ENCODE measurements at places on chromosomes 13 and 19.
A peak's percentile ranks its signal among the peaks of the same experiment; 100 is the strongest.

GRCh38 chr13:100589178-100589725, 663 bp upstream of the GGACT start:
- DNase-seq = no peak

DNA sequence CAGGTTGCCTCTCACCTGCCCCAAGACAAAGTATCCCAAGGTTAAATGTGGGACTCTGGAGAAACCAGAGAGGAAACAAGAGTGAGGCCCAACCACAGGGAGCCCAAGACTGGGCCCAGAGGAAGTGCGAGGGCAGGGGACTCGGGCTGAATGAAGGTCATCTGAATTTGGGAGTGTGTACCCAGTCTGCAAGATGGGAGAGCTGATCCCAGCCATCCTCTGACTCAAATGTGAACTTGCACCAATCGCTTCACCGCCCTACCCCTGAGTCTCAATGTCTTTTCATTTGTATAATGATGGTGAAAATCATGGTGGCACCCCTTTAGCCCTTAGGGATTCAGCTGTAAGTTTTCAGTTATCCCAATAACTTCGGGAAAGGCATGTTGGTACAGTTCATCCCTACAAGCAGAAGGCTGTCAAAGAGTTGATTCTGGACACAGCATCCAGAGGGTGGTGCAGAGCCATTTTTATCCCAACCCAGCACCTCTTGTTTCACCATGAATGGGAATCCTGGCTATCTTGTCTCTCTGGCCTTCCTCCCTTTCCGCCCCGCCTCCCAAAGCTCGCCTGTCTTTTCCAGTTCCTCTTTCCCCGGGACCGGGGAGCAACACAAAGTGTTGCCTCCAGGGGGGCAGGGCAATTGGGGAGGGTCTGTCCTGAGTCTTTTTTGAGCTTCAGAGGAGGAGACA, 123.4 kb downstream of the NUFIP1 start:
- no peak for DNase-seq

DNA sequence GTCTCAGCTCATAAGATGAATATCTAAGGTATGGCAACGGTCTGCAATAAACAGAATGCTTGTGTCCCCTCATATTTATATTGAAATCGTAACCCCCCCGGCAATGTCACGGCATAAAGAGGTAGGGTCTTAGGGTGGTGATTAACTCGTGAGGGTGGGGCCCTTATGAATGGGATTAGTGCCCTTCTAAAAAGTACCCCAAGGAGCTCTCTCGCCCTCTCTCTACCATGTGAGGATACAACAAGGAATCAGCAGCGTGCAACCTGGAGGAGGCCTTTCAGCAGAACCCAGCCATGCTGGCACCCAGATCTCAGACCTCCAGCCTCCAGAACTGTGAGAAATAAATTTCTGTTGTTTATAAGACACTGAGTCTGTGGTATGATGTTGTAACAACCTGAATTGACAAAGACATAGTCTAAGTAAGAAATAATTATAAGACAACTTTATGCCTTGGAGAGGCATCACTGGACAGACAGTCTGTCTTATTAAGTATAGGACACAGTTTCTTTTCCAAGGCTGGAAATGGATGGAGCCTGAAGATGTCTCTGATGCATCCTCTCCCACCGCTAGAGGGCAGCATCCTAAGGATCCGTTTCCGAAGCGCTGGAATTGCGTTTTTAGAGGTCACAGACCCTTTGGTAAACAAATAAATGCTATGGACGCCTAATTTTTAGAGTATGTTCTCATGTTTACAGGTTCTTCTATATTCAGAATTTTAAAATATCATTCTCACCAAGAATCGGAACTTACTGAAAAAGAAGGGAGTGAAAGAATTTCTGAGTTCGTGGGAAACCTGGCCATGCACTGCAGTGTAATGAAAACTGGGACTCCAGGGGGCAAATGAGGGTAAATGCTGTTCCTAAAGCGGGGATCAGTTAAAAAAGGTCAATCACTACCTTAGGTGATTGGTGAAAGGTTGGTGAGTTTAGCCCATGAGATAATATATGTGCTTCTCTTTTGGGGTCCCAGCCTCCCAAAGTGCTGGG, 13.3 kb upstream of the LEUTX start:
- DNase-seq = no peak

DNA sequence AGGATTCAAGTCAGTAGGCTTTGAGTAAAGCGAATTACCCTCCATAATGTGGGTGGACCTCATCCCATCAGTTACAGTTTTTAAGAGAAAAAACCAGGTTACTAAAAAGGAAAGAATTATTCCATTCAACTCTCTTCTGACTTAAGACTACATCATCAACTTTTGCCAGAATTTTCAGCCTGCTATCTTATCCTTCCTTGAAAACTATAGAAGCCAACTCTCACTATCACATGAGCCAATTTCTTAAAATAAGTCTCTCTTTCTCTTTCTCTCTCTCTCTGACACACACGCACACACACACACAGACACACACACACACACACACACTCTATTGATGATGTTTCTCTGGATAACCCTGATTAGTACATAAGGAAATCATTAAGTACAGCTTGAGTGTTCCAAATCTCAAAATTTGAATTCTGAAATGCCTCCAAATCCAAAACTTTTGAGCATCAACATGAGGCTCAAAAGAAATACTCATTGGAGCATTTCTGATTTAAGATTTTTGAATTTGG, 217.0 kb upstream of the PRR20A start:
- no peak for DNase-seq

- no peak for DNase-seq
These were observed 90.5 kb downstream of the STARD13 start for GRCh38 chr13:33194820-33195692.

GRCh38 chr19:843836-844545, 3.2 kb downstream of the PRTN3 start:
- no peak for DNase-seq

DNA sequence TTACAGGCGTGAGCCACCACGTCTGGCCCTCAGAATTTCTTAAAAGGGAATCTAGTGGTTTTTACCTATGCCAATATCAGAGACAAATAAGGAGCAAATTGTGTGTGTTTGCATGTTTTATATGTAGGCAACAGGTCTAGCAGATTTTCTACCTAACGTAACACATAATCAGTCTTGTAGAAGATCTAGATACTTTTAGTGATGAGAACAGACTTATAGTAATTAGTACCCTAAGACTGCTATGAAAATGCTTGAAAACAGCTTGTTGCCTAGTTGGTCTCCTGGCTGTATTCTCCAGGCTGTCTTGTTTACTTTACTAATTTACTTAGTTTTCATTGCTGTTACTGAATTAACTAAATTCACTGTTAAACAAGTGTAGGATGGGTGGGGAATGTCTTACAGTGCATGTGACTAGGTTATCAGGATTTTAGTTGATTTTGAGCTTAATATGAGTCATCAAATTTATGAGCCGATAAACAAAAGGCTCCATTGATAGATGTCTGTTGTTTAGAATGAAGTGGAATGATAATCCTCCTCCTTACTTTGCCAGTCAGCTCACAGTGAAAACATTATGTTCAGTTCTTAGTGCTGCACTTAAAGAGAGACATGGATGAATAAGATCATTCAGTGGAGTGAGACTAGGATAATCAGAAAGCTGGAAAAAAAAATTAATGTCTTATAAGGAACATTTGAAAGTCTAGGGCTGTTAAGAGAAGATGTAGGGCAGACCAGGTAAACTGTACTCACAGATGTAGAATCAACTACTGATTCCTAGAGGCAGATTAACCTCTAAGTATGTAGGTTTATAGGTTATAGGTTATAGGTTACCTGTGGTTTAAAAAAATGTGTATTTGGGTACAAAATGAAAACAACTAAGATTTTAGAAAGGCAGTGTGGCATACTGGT, 22.4 kb downstream of the GTF2F2 start:
- DNase-seq = no peak

- DNase-seq = no peak
These were observed 8.6 kb downstream of the PDX1 start for GRCh38 chr13:27928353-27928804.

DNA sequence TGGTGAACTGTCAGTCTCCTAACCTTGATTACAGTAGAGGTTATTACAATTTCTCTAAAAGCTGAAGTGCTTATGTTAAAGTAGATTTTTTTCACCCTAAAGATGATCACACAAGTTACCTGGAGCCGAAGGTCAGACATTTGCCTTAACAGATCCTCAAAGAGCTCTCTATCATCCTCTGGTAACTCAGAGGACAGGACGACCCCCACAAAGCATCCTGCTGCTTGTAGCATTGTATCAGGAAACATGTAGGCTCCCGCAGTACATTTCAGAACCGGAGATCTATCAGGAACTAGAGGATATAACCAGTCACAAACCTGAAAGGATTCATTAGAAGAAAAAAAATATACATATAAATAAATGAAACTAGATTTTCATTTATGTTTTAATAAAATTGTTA, 14.9 kb downstream of the SPART start:
- no peak for DNase-seq

GRCh38 chr19:4557971-4558941, 1.2 kb downstream of the SEMA6B start:
- no peak for DNase-seq

DNA sequence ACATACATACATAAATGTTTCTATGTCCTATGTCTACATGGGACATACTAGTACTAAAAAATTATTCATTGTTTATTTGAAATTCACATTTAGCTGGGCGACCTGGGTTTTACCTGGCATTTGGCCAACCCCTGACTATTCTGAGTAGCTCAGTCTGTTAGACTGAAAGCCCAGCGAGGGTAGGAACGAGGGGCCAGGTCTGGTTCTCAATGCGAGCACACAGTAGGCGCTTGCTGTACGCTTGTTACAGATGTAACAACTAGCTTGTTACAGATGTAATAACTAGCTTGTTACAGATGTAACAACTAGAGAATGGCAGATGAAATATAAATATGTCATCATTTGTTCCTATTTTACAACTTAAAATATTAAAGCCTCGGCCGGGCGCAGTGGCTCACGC, 920 bp upstream of the ANO8 start:
- DNase-seq = no peak

- no peak for DNase-seq
These were observed 760.6 kb downstream of the EFNB2 start for GRCh38 chr13:105774739-105775460.

DNA sequence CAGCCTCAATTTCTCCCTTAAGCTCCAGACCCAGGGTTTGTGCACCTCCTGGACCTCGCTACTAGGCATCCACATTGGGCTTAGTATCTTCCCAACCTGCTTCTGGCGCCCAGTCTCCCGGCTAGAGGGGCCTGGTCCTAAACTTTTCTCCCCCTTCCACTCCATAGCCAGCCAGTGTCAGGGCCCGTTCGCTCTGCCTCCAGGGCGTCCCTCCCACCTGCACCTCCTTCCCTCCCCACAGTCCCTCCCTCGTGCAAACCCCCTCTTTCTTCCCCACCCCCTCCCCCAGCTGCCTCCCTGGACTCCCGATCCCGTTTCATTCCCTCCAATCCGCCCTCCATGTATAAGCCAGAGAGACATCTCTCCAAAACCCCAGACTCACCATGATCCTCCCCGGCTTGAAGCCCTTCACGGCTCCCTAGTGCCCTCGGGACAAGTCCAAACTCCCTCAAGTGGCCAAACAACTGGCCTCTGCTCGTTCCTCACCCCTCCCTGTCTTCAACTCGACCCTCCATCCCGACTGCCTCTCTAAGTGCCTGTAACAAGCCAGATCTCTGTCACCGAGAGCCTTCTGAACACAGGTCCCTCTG, 997 bp upstream of the SAMD4B start:
- DNase-seq = no peak

- DNase-seq = no peak
These were observed 158.7 kb downstream of the OXGR1 start for GRCh38 chr13:96835546-96835945.

- peak; percentile 71 for DNase-seq
These were observed at the start of gene MIDN for GRCh38 chr19:1248139-1248785. TSS of gene MIDN (plus strand) at chr19:1248583. CDS start at chr19:1250297, 1,714 bp downstream.

- DNase-seq = no peak
These were observed 63.1 kb downstream of the DLEU7 start for GRCh38 chr13:50780201-50781015.

DNA sequence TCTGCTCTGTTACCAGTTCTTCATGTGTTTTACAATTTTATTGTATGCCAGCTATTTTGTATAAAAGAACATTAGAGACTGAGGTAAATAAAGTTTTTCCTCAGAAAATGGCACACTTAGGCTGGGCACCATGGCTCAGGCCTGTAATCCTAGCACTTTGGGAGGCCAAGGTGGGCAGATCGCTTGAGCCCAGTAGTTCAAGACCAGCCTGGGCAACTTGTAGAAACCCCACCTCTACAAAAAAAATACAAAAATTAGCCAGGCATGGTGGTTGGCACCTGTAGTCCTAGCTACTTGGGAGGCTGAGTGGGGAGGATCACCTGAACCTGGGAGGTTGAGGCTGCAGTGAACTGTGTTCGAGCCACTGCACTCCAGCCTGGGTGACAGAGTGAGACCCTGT, 32.0 kb downstream of the CCDC8 start:
- no peak for DNase-seq

DNA sequence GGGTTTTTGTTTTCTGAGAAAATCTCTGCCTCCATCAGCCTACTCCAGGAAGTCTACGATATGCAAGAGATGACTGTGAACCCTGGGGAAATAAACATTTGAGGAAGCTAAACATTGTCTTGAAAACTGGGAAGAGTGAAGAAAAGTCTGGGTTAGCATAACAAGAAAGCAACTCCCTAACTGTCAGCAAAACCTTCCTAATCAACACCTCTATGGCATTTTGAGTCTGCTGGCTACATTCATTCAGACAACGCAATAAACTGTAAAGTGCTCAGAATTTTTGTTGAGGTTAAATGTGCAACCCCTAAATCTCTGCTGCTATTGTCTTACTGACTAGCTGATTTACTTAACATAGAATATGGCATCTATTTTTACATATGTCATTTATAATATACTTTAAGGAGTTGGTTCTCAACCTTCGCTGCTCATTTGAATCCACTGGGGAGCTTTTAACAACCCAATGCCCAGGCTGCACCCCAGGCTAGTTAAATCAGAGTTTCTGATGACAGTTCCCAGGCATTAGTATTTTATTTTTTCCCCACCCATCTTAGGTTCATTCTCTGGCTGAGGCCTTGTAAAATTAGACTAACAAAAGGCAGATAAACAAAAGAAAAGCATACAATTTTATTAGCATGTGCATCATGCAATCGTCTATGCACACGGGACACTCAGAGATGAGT, 45.3 kb upstream of the SERTM1 start:
- DNase-seq = no peak

DNA sequence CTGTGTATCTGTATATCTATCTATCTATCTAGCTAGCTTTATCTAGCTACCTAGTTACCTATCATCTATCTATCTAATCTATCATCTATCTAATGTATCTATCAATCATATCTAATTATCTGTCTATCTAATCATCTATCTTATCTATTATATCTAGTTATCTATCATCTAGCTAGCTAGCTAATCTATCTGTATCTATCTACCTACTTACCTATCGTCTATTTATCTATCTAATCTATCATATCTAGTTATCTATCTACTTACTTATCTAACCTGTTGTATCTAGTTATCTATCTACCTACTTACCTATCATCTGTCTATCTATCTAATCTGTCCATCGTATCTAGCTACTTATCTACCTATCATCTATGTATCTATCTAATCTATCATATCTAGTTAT, 17.9 kb downstream of the VSTM1 start:
- DNase-seq = no peak

DNA sequence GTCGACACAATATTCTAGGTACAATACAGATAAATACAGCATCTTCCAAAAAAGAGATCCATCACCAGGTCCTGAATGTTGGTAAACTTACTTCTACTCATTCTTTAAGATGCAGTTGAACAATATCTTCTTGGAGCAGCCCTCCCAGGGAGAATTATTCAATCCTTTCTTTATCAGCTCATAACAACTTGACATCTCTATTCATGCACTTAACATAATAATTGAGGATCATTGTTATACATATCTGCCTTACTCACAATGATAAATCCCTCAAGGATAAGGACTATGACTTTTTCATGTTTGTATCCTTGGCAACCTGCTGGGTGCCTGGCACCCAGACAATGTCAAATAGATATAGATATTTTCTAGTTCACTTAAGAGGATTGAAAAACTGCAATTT, 219.5 kb downstream of the POU4F1 start:
- DNase-seq = no peak

Measured in NCI-H1930 (cell line).